ENCODE measurements at places on chromosomes 4 and X.

DNA sequence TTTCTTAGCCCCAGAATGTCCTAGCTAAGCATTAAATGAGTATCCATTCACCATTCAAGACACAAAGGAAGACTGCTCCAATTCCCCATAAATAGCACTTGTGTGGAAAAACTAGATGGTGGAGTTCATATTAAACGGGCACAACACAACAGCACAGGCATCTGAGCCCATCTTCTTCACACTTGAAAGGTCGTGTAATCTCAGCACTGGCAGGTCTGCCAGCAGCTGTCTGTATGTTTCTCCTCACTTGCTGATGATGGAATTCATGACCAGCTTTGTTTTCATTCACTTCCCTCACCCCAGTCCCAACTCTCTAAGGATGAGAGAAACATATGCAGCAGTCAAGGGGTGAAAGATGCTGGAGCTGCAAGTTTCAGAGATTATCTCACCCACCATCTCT, 148.7 kb downstream of the AFAP1 start:
- DNase-seq = no peak

GRCh38 chr4:74503580-74503979, 58.6 kb downstream of the AREG start:
- DNase-seq = no peak

DNA sequence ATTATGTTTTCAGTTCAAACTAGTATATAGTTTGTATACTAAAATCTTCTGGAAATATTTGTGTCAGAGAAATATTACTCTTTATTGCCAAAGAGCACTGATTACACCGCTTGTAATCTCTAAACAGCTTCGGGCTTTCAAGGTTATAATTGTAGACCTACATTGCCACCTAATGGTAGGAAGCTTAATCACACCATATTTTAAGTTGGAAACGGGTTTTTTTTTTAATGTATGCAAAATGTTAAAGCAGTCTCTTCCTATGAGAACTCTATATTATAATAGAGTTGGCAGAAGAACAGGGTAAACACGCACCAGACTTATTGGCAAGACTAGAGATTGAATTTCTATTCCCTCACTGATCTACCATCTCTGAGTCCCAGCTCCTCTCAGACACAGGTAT, 19.5 kb upstream of the NFXL1 start:
- no peak for DNase-seq

DNA sequence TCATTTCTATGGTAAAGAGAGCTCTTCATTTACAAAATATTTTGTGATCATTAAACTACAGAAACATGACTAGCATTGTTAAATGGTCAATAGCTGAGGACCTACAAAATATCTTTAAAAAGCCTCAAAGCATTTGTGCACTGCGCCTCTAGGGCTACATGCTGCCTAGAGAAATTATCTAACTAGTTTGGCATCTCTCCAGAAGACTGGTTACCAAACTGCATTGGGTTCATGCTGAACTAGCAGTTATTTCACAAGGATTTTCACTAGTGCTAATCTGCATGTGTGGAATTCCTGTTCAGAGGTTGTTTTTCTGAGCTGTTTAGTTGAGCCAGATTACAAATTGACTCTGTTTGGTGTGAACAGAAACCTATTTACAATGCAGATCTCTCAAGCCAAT, 58.5 kb upstream of the PITX2 start:
- DNase-seq = no peak

GRCh38 chr4:33306131-33306530, 2586.0 kb downstream of the PCDH7 start:
- no peak for DNase-seq

GRCh38 chr4:26884486-26884988, 23.9 kb downstream of the STIM2 start:
- no peak for DNase-seq

- no peak for DNase-seq
Observed at GRCh38 chr4:61397174-61397573, 197.0 kb downstream of the ADGRL3 start.

DNA sequence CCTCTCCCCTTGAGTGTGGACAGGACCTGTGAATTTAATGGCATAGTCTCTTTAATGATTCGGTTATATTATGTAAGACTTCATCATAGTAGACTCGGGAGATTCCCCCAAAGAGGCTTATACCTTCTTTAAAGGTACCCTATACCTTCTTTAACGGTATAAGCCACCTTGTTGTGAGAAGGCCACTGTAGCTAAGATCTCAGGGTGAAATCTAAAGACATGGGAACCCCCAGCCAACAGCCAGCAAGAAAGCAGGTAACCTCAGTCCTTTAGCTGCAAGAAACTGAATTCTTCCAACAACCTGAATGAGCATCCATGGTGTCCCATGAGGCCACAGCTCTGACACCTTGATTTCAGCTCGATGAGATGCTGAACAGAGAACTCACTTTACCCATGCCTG, 931 bp downstream of the DDX60 start:
- no peak for DNase-seq

- no peak for DNase-seq
Observed at GRCh38 chr4:126633306-126633705, 999.5 kb upstream of the INTU start.

GRCh38 chrX:24424948-24425347, 40.1 kb upstream of the PDK3 start:
- no peak for DNase-seq

DNA sequence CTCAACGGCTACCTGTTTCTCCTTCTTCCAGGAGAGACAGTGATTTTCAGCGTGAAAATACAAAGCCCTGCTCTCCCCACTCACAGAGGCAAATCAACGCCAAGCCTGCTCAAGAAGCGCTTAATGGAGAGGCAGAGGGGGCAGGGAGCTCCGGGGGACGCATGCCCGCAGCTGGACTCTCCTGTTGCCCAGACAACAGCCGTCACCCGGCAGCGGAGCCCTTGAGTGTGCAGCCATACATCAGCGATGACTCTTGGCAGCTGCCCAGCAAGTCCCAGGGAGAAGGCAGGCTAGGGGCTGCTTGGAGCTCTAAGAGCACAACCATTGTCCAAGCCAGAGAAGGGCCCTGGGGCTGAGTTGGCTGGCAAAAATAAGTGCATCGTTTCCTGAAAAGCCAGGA, 71.0 kb upstream of the AFAP1 start:
- no peak for DNase-seq

GRCh38 chrX:26138274-26138673, at the start of gene MAGEB18:
Gene MAGEB18, plus strand, starts transcription at chrX:26138343. Its CDS starts 643 bp downstream, at chrX:26138986.
- no peak for DNase-seq

DNA sequence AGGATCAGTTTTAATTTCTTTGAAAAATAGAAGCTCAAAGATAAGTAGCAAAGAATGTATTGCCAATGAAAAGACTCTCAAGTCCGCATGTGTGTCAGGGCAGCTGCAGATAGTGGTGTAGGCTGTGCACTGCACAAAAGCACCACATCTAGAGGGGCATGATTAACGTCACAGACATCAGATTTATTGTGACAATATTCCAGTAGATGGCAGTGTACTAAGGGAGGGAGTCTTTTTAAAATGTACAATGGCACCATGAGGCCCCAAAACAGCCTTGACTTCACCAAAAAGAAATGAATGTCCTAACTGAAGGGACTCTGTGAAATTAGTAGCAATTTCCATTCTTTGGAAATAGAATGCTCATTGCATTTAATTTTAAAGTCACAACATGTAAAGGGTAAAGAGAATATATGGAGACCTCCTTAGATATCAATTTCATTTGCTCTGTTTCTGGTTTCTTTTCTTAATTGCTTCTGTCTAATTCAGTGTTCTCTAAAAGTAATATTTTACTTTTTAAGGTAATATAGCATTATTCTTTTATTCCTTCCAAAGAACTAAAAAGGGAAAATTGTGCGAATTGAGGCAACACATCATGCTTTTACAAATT, 98.4 kb downstream of the ZNF827 start:
- no peak for DNase-seq

GRCh38 chr4:113106108-113106507, 56.7 kb downstream of the ANK2 start:
- DNase-seq = no peak

GRCh38 chr4:153651587-153651986, 32.5 kb upstream of the TLR2 start:
- DNase-seq = peak; percentile 8

GRCh38 chr4:153785910-153786721, 2.8 kb downstream of the SFRP2 start:
- no peak for DNase-seq

- DNase-seq = peak; percentile 52
Observed at GRCh38 chrX:71618303-71618721, at the start of gene CXCR3. Gene CXCR3, minus strand, starts transcription at chrX:71618511. Its CDS starts 62 bp downstream, at chrX:71618449.

DNA sequence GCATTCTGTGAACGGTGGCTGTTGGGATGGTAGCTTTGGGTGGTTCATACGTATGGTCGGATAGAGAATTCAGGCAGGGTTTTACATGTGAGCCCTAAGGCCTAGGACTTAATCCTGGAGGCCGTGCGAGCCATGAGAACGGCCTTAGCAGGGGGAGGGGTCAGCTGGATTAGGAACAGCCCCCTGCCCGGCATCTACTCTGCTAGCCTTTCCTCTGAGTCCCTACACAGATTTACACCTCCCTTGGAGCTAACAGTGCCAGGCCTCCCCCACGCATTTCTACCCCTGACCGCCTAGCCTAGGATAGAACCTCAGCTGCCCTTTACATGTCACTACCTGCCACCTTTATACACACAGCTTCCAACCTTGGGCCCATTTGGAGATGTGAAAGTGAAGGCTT, 7.1 kb downstream of the PRAF2 start:
- DNase-seq = no peak

- no peak for DNase-seq
Observed at GRCh38 chrX:43064096-43064495, 286.1 kb upstream of the PPP1R2C start.
